Fibroblast of skin of left quadriceps (primary cell): ENCODE measurements at places on chromosomes 7 and 10.
A peak's percentile ranks its signal among the peaks of the same experiment; 100 is the strongest.

GRCh38 chr7:20352573-20353306 lies 22.0 kb downstream of the ITGB8 start:
- DNase-seq, result no peak

GRCh38 chr10:91610444-91610843 lies 22.4 kb downstream of the PPP1R3C start:
- DNase-seq, result no peak

DNA sequence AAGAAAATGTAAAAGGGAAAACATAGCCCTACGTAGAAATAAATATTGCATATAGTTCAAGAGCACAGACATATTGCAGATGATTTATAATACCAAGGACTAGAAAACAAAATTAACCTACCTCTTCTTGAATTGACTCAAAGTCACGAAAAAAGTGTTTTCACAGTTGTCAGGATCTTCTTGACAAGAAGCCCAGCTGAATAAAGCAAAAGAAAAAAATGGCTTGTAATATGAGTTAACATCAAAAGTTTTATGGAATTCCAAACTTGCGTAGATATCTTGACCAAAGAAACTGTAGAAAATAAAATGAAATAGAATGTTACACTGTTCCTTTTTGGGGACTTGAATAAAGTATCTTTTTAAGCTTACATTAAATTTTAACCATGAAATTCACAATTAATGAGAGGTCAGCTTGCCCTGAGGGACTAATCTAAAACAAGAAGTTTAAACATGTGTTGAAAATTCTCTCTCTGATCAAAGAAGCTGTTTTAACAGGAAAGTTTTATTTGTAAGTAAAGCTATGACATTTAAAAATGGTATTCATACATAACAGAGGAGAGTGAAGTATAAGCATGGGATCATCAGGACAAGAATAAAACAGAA lies 133.1 kb upstream of the SEMA3C start:
- no peak for DNase-seq

DNA sequence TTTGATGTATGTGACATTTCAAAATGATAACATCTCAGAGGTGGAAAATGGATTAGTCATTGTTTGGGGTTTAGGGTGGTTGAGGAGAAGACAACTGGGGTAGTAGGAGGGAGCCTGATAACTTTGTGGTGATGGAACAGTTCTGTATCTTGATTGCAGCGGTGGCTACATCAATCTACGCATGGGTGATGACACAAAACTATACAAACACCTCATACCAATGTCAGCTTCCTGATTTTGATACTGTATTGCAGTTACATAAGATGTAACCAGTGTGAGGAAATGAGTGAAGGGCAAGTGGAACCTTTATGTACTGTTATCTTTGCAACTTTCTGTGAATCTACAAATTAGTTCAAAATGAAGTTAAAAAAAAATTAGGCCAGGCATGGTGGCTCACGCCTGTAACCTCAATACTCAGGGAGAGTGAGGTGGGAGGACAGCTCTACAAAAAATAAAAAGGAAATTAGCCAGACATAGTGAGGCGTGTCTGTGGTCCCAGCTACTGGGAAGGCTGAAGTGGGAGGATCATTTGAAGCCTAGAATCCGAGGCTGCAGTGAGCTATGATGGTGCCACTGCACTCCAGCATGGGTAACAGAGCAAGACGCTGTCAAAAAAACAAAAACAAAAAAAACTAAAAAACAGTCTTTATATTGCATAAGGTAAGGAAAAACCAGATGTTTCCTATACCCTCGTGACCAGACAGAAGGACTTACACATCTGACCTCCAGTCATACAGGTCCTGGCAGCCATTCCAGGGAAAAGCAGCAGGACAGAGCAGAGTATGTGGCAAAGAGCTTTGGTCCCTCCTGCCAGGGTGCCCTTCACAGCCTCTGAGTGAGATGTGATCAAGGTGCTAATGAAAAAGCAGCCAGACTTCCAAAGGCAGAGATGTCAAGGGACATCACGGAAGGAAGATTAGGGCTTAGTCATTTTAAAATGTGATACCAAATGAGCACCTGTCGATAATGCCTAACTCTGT lies 50.8 kb downstream of the CYTH3 start:
- no peak for DNase-seq

DNA sequence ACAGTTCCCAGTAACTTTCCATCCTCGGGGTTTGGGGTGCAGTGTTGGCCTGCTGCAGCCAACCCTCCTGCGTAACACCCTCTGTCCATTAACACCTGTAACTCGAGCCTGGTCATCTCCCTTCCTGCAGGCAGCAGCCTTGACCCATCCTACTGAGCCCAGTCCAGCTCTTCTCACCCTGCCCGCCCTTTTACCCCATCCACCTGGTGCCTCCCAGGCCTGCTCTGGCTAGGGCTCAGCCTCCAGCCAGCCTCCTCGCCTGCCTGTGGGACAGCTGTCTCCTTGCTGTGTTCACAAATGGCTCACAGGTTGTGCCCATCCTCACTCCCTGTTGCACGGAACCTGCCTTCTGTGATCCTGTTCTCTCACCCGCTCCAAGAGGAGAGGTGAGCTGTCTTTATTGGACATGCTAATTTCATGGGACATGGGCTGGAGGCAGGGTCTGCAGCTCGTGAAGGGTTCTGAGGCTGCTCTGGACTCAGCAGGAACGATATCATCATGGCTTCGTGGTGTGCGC lies 277.2 kb upstream of the TCERG1L start:
- no peak for DNase-seq

- DNase-seq, result no peak
Observed at GRCh38 chr7:22548313-22548712, 48.3 kb upstream of the STEAP1B start.

GRCh38 chr10:21260506-21261149 lies 264.9 kb downstream of the SKIDA1 start:
- DNase-seq, result no peak

GRCh38 chr7:32905175-32905662 lies 13.7 kb upstream of the KBTBD2 start:
- peak; percentile 92 for DNase-seq

DNA sequence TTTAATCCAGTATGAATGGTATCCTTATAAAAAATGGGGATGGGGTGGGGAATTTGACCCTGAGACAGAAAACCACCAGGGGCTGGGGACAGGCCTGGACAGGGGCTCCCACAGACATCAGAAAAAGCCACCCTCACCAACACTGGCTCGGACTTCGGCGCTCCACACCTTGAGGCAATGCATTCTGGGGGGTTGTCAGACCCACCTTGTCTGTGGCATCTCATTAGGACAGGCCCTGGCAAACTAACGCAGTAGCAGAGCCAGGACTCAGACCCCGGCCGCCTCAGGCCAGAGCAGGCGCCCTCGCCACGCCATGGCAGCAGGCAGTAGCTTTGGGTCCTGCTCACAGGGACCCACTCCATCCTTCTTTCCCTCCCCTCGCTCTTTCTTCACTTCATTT lies 160.1 kb downstream of the CCDC3 start:
- DNase-seq, result no peak

DNA sequence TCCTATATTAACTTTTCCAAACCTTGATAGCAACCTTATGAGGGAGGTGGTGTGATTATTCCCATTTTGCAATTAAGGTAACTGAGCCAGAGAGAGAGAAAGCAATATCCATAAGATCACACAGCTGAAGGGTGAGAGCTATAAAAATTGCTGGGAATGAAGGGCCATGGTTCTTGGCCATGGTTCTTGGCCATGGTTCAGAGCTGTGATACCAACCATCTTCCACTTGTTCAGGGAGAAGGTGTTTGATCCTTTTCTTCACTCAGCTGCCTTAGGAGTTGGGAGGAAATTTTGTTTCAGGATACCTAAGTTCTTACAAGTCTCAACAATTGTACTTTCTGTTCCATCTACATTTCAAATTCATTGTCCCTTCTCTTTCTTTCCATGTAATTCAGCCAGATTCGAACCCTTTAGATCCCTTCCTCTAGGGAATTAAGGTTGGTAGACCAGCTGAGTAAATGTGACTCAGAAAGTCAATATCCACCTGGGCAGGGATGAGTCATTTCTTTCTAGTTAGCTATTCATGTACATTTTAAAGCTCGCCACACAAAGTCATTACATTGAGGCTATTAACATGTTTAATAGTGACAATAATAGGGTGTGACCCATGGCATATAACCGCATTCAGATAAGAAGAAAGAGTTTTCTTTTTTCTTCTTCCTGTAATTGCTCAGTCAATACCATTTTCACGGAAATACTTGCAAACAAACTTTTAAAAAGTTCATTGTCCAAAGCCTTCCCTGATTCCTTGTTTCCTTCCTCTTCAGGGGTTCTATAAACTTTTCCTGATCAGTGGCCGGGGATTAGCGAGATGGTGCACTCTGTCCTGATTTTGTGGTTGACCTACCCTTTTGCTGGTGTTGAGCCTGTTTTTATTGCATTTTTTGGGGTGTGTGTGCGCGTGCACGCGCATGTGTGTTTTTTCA lies 143.4 kb downstream of the TCF7L2 start:
- DNase-seq, result no peak

DNA sequence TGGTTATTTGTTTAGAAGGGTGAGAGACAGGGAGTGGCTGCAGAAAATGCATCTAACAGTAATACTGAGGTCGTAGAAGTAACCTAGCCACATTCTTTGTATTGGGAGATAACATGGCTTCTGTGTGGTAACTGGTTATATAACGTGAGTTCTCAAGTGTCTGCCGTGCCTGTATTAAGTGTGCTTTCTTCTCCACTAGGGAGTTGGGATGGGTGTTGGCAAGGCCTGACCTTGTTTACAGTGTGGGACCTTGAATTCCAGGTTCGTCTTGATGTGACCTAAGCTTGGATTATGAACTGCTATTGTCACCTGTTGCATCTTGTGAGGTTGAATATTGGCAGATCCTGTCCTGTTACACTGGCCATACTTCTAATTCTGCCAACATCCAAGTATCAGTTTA lies 145.3 kb upstream of the NAMPT start:
- DNase-seq, result no peak

- DNase-seq, result no peak
Observed at GRCh38 chr10:88984525-88984924, 6.1 kb upstream of the FAS start.

DNA sequence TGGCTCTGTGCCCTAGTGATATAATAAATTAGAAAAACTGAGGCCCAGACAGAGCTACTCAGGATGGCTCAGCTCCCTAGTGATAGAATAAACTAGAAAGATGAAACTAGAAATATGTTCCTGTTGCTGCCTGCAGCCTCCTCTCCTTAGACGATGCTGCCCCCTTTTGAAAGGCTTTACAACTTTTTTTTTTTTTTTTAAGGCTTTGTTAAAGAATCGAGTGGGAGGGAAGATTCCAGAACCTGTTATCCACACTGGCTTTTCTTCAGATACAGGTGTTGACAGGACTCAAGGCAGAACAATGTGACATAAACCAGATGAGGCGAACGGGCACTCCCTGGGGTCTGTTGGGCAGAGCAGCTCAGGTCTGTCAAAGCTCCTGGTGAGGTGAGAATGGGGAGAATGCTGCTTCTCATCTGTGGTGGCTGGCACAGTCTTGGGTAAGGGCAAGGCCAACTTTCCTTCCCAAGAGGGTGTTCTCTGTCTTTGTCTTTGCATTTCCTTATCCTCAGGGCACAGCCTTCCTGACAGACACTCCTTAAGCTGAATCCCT lies 175.1 kb downstream of the COBL start:
- no peak for DNase-seq

- DNase-seq, result no peak
Observed at GRCh38 chr10:80414142-80414895, 6.0 kb downstream of the PRXL2A start.

DNA sequence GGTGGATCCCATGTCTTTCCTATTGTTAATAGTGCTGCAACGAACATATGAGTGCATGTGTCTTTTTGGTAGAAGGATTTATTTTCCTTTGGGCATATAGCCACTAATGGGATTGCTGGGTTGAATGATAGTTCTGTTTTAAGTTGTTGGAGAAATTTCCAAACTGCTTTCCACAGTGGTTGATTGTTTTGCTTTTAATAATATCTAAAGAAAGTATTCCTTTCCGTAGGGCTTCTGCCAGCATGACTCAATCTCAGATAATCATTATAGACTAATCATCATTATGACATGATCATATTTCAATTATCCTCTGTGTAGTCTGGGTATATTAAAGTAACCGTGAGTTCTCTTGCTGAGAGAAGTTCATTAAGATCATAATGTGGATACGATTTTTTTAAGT lies 110.2 kb upstream of the KMT2E start:
- no peak for DNase-seq

- DNase-seq, result no peak
Observed at GRCh38 chr7:31416381-31416870, 75.9 kb upstream of the NEUROD6 start.

DNA sequence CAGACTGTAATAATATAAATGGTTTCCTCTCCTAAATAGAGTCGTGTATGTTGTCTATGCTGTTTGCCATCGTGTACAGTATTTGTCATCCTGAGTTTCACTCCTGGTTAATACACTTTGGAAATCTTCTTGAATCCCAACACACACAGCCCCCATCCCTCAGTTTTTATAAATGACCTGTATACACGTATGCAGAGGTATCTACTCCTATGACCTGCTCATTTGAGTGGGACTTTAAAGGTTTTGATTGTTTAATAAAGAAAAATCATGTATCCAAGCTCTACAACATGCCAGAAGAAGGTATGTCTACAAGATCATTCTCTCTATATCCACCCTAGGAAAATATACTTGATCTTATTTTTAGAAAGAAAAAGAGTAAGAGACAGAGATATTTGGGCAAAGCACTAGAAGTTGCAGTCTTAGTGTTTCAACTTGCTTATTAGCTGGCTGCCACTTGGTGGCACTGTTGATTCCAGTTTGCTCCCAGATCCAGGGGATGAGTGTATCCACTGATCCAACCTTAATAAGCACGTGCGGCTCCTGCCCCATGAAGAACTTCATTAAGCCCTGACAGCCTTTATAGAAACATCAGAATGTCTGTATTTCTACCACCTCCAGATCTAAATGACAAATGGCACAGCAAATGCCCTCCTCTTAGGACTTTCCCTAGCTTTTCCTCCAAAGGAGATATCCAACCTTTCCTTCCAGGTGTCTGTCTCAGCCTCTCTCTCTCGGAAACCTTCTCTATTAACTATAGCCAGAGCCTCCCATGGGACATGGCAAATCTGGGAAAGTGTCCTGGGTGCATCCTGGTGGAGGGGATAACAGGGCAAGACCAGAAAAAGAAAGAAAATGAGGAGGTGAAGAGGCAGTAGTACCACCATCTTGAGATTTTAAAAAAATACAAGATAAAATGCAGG lies 181.6 kb upstream of the NEBL start:
- DNase-seq, result peak; percentile 40

DNA sequence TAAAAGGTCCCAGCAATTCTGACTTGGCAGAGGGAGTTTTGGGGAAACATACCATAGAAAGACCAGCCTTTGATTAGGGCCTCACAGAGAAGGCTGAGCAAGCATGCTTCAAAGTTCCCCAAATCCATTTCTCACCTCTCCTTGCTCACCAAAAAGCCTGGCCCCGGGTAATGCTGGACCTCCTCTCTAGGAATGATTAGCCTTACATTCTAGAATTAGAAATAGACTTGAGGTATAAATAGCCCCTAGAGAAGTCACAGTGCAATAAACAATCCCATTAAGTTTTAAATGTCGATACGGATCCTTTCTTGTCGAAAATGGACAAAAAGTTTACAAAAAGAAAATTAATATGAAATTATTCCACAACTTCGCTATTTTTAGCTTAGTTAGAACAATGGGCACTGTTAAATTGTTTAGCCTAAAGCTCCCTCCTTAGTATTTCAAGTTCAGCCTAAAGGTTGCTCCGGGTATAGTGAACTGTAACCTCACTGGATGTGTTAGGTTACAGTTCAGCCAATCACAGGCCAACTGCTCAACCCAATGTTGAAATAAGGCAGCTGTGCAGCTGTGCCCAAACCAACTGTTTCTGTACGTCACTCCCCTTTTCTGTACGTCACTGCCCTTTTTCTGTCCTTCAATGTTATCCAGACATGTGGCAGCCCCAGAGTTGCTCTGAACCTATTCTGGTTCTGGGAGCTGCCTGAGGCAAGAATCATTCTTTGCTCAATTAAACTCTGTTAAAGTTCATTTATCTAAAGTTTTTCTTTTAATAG lies 7.9 kb upstream of the GSDME start:
- DNase-seq, result no peak
